ENCODE measurements at places on chromosomes 13 and 19. TPM values are rescaled to one million over a fixed set of nuclear protein-coding genes. Genes with fewer than 3 reads are reported as not detected.

- H3K4me3 ChIP-seq, result no peak overlapping the region
- no peak for DNase-seq
- H3K27ac ChIP-seq, result no peak overlapping the region
- H3K27me3 ChIP-seq, result no peaks in the 10 kb centered on the region
- H3K36me3 ChIP-seq, result no peaks in the 10 kb centered on the region
- H3K4me1 ChIP-seq, result no peaks in the 10 kb centered on the region
Measured at GRCh38 chr13:97082461-97083207, 88.4 kb upstream of the OXGR1 start.

The CBLC gene
- 68.8 TPM for total RNA-seq

DNA sequence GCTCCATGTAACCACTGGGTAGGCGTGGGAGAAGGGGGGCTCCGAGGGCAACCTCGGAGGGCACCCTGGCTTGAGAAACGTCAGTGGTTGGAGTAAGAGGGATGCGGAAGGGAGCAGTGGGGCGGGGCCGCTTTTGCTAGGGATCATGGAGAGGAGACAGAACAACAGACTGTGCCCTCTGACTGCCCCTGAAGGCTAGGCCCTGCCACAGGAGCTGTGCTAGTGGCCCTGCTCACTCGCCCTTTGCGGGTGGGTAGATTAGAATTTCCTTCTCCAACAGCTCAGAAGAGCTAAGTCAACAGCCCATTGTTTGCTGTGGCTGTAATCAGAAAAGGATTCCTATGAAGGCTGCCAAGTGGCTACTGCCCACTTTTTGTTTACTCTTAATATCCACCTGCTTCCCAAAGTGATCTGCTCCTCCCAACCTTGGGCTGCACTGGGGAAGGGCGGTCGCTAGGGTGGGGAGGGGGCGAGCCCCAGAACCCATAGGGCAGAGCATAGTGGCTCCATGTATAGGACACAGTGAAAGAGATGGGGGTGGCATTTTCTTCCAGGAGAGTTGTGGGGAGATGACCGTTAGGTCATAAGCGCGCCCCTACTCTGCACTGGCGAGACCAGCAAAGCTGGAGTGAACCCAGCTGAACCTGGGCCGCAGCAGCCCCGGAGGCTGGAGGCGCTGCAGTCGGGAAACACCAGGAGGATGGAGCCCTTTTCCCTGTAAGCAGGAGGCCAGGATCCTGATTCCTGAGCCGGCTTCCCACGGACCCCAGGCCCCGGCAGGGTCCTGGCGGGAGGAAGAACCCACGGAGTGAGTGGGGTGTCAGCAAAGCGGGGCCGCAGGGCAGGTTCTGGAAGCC is 1.9 kb upstream of the C1QTNF9 start:
- H3K27me3 ChIP-seq, result no peaks in the 10 kb centered on the region
- no peak overlapping the region for H3K4me3 ChIP-seq
- no peaks in the 10 kb centered on the region for H3K36me3 ChIP-seq
- H3K27ac ChIP-seq, result no peak overlapping the region

- no peaks in the 10 kb centered on the region for H3K36me3 ChIP-seq
- no peak overlapping the region for H3K27ac ChIP-seq
- peak; percentile 64 for DNase-seq
Measured at GRCh38 chr13:30577401-30577852, 40.3 kb upstream of the USPL1 start.

GRCh38 chr19:18225355-18225701 is 910 bp downstream of the PDE4C start:
- no peaks in the 10 kb centered on the region for H3K36me3 ChIP-seq
- DNase-seq, result no peak

The TMEM255B gene
- total RNA-seq, result 0.61 TPM
